Cardiac fibroblast (primary cell): ENCODE measurements at places on chromosomes 2 and 18.

GRCh38 chr2:190409616-190410015 lies 1.5 kb downstream of the MFSD6 start:
- DNase-seq: no peak

DNA sequence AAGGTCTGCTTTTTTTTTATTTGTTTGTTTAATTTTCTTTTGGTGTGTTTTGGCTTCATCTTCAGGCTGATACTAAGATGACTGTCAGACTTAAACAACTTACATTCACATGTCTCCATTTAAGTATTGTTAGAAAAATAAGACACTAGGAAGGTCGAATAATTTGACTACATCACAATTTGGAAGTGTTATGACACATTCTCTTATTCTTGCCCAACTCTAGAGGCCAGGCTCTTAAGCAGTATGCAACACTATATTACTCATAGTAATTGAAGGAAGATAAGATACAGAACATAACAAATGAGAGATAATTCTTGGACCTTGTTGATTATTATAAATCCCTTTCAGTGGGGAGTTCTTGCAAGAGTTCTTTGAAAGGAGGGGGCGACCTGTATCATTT lies 295.3 kb upstream of the COL3A1 start:
- DNase-seq: peak; percentile 85

DNA sequence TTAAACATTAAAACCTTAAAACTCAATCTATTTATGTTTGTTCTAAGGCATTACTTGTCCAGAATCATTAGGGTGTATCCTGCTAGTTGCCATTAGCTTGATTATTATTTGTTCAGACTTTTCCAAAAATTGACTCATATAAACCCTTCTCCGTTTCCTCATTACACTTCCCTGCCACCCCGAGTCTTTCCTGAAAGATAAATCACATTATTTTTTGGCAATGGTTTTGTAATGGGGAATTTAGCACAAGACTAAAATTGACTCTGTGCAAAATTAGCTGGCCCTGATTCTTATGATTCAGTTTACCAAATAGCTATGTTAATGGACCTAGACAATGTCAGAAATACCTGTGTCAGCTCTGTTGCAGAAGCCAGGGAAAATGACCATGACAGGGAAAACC lies 112.2 kb upstream of the NT5C1B start:
- peak; percentile 25 for DNase-seq

GRCh38 chr2:220163486-220163885 lies 536.1 kb downstream of the SLC4A3 start:
- no peak for DNase-seq

DNA sequence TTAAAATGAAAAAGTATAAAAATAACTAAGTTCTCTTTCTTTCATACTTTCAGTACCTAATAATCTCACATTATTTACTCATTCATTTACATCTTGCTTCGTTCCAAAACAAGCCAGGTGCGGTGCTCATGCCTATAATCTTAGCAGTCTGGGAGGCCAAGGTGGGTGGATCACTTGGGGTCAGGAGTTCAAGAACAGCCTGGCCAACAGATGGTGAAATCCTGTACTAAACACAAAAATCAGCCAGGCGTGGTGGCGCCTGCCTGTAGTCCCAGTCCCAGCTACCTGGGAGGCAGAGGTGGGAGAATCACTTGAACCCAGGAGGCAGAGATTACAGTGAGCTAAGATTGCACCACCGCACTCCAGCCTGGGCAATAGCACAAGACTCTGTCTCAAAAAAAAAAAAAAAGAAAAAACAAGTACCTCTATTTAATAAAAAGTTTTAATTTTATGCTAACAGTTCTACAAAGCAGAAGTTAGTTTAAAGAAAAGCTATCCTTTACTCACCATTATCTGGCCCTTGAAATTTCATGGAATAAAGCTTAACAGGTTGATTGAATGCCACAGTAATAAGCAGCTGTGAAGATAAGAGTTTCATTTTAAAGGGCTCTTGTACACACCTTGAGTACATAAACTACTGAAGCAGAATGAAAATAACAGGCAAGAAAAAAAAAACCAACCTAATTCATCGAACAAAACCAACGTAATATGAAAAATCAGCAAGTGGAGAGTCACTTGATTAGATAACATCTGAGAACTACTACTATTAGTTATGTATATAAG lies 22.5 kb downstream of the TXNL1 start:
- no peak for DNase-seq

DNA sequence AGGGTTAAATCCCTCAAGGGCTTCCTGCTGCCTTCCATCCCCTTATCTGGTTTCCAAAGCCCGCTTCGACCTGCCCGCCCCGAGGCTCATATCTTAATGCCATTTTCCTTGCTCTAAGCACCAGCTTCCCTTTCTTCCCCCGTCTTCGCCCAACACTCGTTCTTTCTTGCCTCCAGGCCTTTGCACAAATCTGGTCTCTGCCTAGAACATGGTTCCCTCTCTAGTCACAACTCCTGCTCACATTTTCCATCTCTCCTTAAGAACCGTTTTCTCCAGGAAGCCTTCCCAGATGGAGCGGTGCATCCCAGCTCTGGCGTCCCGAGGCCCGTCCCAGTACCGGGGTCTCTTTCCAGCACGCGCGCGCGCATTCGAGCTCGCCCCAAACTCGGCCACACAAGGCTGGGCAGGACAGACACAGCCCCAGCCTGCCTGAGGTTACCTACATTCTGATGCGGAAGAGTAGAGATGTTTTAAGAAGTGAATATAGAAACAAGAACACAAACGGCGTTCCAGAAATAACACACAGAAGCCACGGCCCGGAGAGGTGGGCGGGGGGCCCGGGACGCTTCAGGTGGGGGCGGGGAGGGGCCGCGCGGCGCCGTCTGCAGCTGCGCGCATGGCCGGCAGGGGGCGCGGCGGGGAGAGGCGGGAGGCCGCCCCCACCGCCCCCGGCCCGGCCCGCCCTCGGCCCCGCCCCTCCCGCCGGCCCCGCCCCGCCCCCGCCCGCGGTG lies at the start of gene DGKD:
TSS of gene DGKD (plus strand) at position 726 of the 731 bp plus-strand sequence. CDS start 25 bp downstream, outside the sequence.
- DNase-seq: peak; percentile 59

DNA sequence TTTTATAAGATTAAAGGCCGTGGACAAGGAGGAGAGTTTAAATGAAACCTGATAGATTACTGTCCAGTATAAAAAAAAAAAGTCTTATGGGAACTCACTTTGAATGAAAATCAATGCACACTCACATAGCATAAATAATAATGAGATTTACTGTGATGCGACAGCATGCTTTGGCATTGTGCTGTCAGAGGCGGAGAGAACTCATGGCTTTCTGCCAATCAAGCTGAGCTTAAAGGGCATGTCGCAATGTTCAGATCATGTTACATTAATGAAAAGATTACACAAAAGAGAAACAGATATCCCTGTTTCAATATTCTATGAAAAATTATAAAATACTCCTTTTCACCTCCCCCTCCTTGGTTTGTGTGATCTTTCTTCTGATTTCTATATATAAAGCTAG lies 310.8 kb downstream of the ERBB4 start:
- peak; percentile 89 for DNase-seq

DNA sequence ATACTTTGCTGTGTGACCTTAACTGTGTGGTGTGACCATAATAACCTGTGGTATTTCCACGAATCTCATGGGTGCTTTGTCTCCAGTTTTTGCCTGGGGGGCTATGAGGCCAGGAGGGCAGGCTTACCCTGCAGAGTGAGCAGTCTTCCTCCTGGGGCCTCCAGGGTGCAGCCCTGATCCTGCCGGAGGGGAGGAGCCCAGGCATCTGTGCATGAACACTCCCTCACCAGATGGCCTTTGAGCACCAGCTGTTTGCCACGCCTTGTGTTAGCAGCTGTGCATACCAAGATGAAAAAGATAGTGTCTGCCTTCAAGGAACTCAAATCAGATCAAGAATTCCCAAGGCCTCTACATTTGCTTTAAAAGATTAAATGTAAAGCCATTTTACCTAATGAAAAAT lies 75.0 kb upstream of the RBM44 start:
- DNase-seq: peak; percentile 67

DNA sequence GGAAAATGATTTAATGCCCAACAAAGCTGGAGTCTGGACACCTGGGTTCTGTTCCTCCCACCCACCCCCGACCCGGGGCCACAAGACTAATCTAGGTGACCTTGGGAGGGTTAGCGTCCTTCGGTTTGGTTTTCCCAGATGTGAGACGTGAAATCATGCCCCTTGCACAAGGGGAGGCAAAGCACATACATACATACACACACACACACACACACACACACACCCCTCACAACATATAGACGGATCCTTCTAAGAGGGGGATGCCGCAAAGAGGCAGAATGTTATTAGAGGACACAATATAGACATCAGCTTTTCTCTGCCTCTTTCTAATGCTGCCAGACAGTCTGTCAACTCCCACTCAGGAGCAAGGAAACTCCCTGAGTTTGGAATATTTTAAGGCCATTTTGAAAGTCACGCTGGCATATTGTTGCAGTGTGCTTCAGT lies 616 bp upstream of the RBMS1 start:
- peak; percentile 43 for DNase-seq

- no peak for DNase-seq
Measured at GRCh38 chr18:48356909-48357631, 52.1 kb downstream of the ZBTB7C start.

DNA sequence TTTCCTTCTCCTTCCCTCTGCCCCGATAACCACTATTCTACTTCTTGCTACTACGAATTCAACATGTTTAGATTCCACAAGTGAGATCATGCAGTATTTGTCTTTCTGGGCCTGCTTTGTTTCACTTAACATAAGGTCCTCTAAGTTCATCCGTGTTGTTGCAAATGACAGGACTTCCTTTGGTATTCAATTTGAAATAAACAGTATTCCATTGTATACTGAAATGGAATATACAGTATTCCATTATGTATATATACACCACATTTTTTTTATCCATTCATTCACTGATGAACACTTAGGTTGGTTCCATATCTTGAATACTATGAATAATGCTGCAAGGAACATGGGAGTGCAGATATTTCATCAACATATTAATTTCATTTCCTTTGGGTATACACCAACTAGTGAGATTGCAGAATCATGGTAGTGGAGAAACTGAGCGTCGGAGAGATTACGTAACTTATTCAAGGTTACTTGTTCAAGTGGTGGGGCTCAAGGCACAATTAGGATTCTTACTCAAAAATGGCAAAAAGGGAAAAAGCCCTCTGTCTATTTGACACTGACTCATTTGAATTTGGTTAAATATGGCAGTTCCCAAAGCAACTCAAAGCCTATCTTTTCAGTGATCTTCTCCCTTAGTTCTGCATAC lies 85.1 kb downstream of the CHN1 start:
- no peak for DNase-seq

DNA sequence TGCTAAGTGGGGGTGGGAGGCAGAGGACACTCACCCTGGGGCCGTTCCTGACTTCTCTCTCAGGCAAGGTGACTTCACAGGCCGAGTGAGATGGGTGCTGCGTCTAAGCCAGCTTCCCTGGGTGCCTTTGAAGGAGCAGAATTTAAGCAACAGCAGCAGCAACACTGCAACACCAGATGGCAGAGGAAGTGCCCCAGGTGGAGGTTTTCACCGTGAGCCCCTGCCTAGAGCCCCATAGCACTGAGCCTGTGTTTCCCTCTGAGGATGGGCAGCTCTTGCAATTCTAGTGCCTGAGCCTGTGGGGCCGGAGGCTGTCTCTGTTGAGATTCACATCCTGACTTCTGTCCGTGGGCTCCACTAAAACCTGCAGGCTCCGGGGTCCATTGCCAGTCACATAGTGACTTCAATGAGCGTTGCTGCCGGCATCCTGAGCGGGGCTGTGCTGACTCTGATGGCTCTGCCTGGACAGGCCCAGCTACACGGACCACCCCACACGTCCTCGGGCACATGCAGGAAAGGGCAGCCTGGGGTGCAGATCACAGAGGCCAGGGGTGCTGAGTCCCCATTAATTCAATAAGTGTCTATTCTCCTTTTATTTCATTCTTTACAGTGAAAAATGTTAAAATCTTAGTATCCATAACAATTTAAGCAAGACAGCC lies 218.8 kb downstream of the SNTG2 start:
- DNase-seq: no peak

- no peak for DNase-seq
Measured at GRCh38 chr2:147615726-147616125, 229.1 kb upstream of the ACVR2A start.

DNA sequence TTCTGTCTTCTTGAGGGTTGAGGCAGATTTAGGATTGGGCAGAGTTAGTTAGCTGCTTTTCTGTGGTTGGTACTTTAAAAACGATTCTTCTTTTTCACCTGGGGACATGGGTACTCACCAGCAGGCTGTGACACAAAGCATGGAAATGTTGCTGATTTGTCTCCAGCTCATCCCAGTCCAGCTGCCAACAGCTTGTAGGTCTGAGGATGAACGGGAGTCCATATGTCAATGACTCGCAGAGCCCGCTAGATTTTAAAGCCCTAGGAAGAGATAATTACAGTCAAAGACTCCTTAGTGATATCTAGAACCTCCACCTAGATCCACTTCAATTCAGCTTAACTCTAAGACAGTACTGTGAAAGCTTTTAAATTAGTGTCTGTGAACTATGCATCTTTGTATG lies 20.8 kb downstream of the DOK1 start:
- no peak for DNase-seq

- no peak for DNase-seq
Measured at GRCh38 chr2:20037660-20038059, 13.8 kb downstream of the LAPTM4A start.

GRCh38 chr2:232487385-232488096 lies at the start of gene ECEL1:
Gene ECEL1 (minus strand): TSS chr2:232487834. CDS start chr2:232486653, 1,181 bp downstream.
- DNase-seq: no peak
